ENCODE measurements at places on chromosomes 13 and 19.

GRCh38 chr19:13784731-13785452 lies 10.4 kb upstream of the ZSWIM4 start:
- peak; percentile 55 for DNase-seq

DNA sequence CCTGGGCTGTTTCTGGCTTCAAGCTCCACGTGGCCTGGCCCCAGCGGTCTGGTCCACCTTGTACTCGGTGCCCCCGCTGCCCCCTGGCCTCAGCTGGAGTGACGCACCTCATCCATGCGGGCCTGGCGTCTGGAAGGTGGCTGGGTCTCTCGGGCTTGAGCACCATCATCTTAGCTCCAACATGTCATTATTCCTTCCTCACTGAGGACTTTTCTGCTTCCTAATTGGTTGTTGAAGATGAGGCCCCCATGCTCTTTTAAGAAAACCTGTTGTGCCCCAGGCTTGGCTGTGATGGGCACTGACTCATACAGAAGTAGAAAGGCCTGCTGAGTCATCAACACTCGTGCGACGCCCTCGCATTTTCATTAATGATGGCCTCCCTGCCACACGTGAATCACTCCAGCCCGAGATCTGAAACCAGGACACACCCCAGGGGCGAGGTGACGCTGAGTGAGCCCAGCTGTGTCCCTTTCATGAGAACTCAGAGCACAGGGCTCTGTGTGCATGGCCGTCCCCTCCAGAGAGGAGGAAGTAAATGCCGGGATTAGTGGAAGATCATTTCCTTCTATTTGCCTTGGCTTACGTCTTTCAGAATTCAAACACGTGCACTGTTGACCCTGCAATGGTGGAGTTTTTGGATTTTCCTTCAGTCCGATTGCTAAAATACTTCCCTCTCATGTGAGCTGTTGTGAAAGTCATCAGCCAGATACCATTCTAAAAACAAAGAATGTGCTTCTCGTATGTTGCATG lies 14.0 kb upstream of the GJA3 start:
- peak; percentile 94 for DNase-seq

- DNase-seq, result peak; percentile 91
Observed at GRCh38 chr19:38658462-38659306, 11.2 kb downstream of the ACTN4 start.

DNA sequence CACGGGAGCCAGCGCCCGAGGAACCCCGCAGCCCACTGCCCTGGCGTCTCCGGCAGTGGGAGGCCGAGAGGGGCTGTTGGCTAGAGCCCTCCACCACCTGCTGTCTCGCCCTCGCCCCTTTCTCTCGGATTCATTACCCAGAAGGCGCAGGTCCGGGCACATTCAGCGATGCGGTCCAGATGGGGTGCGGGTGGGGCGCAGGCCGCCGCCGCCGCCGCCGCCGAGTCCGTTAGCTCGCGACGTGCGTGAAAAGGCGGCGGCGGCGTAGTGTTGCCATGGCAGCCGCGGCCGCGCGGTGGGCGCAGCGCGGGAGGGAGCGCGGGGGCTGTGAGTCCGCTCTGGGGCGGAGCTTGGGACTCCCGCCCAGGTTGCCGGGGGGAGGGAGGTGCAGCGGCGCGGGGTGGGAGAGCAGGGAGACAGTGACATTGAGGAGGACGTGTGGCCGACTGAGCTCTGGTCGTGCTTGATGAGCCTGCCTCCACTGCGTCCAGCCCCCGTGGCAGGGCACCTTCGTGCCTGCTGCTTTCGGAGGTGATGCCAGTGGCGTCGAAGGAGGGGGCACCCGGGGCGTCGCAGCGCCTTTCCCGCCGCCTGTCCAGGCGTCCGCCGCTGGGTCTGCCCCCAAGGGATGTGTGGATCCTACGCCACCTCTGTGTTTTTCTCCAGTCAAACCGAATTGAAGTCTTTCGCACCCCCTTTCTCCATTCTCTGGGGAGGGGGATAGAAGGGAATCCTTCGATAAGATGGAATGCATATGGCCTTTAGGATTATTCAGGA lies at the start of gene KATNAL1:
KATNAL1 (minus strand) TSS at position 358 of the 777 bp plus-strand sequence. CDS start 23,774 bp downstream, outside the sequence.
- DNase-seq, result peak; percentile 49

GRCh38 chr19:1465191-1466016 lies 13.6 kb downstream of the C19orf25 start:
- peak; percentile 61 for DNase-seq

DNA sequence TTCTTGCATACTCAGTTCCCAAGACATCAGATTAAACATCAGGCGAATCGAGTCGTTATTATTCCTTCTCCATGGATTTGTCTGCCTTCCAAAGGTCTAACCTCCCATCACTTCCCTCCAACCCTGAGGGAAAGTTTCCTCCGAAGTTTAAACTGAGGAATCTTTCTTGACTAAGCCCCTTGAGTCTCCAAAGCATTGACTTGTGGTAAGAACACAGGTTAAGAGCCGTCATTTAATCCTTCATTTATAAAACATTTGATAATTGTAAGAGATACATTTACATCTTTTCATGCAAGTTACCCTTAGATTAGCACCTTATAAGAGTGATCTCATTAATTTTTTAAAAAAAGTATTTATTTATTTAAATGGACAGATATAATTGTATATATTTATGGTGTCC lies at the start of gene OR7A10:
OR7A10 (minus strand) TSS at position 101 of the 400 bp plus-strand sequence. CDS start 7,045 bp downstream, outside the sequence.
- no peak for DNase-seq
